ENCODE measurements at places on chromosomes 7 and 10. TPM values are rescaled to one million over a fixed set of nuclear protein-coding genes. Genes with fewer than 3 reads are reported as not detected.

The MYOZ1 gene
- 0.25 TPM for total RNA-seq

The BEND7 gene
- total RNA-seq: 17.3 TPM

The CRHR2 gene
- total RNA-seq: 1.1 TPM

The PTPN20 gene
- total RNA-seq: 7.7 TPM

The SLC13A1 gene
- total RNA-seq: not detected

The TMEM140 gene
- total RNA-seq: 8.3 TPM

The MSS51 gene
- 2.0 TPM for total RNA-seq

The NUPR2 gene
- total RNA-seq: not detected

The TMEM229A gene
- 0.92 TPM for total RNA-seq

The FRMD4A gene
- total RNA-seq: 15.2 TPM

The OR6V1 gene
- total RNA-seq: not detected

The GFRA1 gene
- 5.0 TPM for total RNA-seq

The BTRC gene
- 12.3 TPM for total RNA-seq

The SYT15 gene
- total RNA-seq: 1.1 TPM

The CPA5 gene
- total RNA-seq: not detected

The CUBN gene
- total RNA-seq: 4.6 TPM

The SPDYE2 gene
- 0.45 TPM for total RNA-seq

The MMRN2 gene
- total RNA-seq: 14.4 TPM

The MET gene
- 5.0 TPM for total RNA-seq

The LIPM gene
- not detected for total RNA-seq

The NKX2-3 gene
- total RNA-seq: not detected

The GLCCI1 gene
- total RNA-seq: 10.7 TPM

The PSPH gene
- total RNA-seq: 16.5 TPM

Data from ovary (tissue), 10 donors.